Tracheal epithelial cell (primary cell): ENCODE measurements at places on chromosomes 2 and 18. TPM values are rescaled to one million over a fixed set of nuclear protein-coding genes. Genes with fewer than 3 reads are reported as not detected.

NMS gene
- total RNA-seq, result not detected in 2 replicates

TLX2 gene
- not detected in 2 replicates for total RNA-seq

SPATS2L gene
- 46.5 and 81.0 TPM in 2 replicates for total RNA-seq

ZCCHC2 gene
- 10.6 and 13.4 TPM in 2 replicates for total RNA-seq

PMS1 gene
- total RNA-seq, result 17.6 and 19.6 TPM in 2 replicates

PRADC1 gene
- 4.9 and 8.0 TPM in 2 replicates for total RNA-seq

ALK gene
- total RNA-seq, result not detected in 2 replicates

TUBA3E gene
- total RNA-seq, result not detected in 2 replicates

CNDP1 gene
- not detected in 2 replicates for total RNA-seq

TUBB8B gene
- total RNA-seq, result 0.24 TPM in 1 of 2 replicates, not detected in the other

CXCR1 gene
- total RNA-seq, result not detected in 2 replicates

IL36A gene
- 1.7 and 3.0 TPM in 2 replicates for total RNA-seq

RBMS1 gene
- 32.2 and 51.3 TPM in 2 replicates for total RNA-seq

FBLN7 gene
- total RNA-seq, result 0.96 TPM in 1 of 2 replicates, not detected in the other

PROM2 gene
- total RNA-seq, result 37.1 and 59.9 TPM in 2 replicates

MAP3K20 gene
- total RNA-seq, result 31.5 and 47.0 TPM in 2 replicates

AOX1 gene
- total RNA-seq, result 4.7 and 15.7 TPM in 2 replicates

XDH gene
- total RNA-seq, result 3.2 and 11.3 TPM in 2 replicates

TM4SF20 gene
- total RNA-seq, result not detected in 2 replicates

ACYP2 gene
- total RNA-seq, result 19.5 and 20.7 TPM in 2 replicates

CNTNAP5 gene
- not detected in 2 replicates for total RNA-seq

NEURL3 gene
- 6.3 TPM in 1 of 2 replicates, not detected in the other for total RNA-seq

DLGAP1 gene
- total RNA-seq, result 0.21 and 0.72 TPM in 2 replicates

DDX1 gene
- 66.3 TPM in 2 replicates for total RNA-seq
